ENCODE measurements at places on chromosomes 3 and 15. TPM values are rescaled to one million over a fixed set of nuclear protein-coding genes. Genes with fewer than 3 reads are reported as not detected.
A peak's percentile ranks its signal among the peaks of the same experiment; 100 is the strongest.

- H3K27me3 ChIP-seq: no peaks in the 10 kb centered on the region
- H3K27ac ChIP-seq: no peak overlapping the region
- H3K4me1 ChIP-seq: peaks cover 25% of the 10 kb centered on the region
- H3K36me3 ChIP-seq: peaks cover 6% of the 10 kb centered on the region
- H3K4me3 ChIP-seq: no peak overlapping the region
Measured at GRCh38 chr3:71564361-71564760, 19.2 kb downstream of the FOXP1 start.

DNA sequence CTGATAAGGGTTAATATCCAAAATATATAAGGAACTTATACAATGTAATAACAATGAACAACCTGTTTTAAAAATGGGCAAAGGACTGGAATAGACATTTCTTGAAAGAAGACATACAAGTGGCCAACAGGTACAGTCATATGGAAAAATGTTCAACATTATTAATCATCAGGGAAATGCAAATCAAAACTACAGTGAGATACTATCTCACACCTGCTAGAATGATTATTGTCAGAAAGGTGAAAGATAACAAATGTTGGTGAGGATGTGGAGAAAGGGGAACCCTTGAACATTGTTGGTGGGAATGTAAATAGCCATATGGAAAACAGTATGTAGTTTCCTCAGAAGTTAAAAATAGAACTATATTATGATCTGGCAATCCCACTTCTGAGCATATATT lies 20.4 kb downstream of the GOLM2 start:
- no peaks in the 10 kb centered on the region for H3K27me3 ChIP-seq
- DNase-seq: no peak
- no peaks in the 10 kb centered on the region for H3K36me3 ChIP-seq
- H3K4me1 ChIP-seq: peaks cover 18% of the 10 kb centered on the region

GRCh38 chr15:85762039-85762755 lies 32.5 kb downstream of the KLHL25 start:
- DNase-seq: no peak
- no peak overlapping the region for H3K27ac ChIP-seq
- H3K36me3 ChIP-seq: no peaks in the 10 kb centered on the region
- no peaks in the 10 kb centered on the region for H3K27me3 ChIP-seq
- no peaks in the 10 kb centered on the region for H3K4me1 ChIP-seq

DNA sequence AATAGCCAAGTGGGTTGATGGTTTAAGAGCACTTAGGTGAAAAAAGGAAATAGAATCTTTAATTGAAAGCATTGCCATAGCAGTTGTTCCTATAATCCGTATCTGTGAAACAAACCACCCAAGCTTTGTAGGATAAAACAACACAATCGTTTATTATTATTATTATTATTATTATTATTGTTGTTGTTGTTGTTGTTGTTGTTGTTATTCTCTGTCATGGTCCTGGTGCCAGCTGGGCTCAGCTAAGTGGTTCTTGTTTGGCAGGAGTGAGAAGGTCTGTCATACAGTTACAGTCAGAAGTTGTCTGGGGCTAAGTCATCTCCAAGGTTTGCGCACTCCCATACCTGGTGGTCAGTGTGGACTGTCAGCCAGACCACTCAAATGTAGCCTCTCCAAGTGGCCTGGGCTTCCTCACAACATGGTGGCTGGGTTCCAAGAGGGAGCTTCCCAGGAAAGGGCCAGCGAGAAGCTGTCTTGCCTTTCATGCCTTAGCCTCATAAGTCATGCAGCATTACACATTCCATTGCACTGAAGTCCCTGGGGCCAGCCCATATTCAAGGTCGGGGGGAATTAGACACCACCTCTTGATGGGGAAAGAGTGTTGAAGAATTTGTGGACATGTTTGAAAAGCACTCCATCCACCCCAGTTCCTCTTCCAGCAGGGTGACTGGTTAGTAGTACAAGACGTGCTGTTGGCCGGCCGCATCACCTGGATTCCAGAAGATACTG lies 54.3 kb upstream of the FGD5 start:
- no peak overlapping the region for H3K4me3 ChIP-seq
- H3K4me1 ChIP-seq: peaks cover 6% of the 10 kb centered on the region
- no peaks in the 10 kb centered on the region for H3K36me3 ChIP-seq
- no peak overlapping the region for H3K27ac ChIP-seq

Gene DBR1
- 21.8 TPM for total RNA-seq

DNA sequence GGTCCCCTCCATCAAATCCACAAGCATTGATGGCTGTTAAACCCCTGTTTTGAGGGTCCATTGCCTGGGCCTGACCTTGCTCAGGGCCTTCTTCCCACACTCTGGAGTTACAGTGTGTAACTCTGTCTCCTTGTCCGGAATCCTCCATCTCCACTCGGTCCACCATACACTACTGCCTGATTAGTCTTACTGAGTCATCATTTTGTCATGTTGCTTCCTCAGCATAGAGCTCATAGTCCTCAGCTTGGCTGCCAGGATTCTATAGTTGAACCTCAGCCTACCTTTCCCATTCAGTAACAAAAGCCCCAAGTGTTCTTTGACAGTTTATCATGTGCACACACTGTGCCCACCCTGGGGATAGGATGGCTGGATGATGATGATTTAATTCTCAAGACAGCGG lies 113.0 kb downstream of the PDE8A start:
- no peak overlapping the region for H3K27ac ChIP-seq
- DNase-seq: no peak
- no peak overlapping the region for H3K4me3 ChIP-seq
- H3K4me1 ChIP-seq: no peaks in the 10 kb centered on the region
- H3K27me3 ChIP-seq: no peaks in the 10 kb centered on the region

GRCh38 chr3:192917028-192917403 lies 640 bp downstream of the MB21D2 start:
- peaks cover 44% of the 10 kb centered on the region for H3K4me1 ChIP-seq
- peaks cover 55% of the 10 kb centered on the region for H3K27me3 ChIP-seq

Gene STRIT1
- not detected for total RNA-seq

Gene HHATL
- total RNA-seq: not detected

Gene EPB42
- total RNA-seq: not detected

Gene DLEC1
- 0.26 TPM for total RNA-seq

DNA sequence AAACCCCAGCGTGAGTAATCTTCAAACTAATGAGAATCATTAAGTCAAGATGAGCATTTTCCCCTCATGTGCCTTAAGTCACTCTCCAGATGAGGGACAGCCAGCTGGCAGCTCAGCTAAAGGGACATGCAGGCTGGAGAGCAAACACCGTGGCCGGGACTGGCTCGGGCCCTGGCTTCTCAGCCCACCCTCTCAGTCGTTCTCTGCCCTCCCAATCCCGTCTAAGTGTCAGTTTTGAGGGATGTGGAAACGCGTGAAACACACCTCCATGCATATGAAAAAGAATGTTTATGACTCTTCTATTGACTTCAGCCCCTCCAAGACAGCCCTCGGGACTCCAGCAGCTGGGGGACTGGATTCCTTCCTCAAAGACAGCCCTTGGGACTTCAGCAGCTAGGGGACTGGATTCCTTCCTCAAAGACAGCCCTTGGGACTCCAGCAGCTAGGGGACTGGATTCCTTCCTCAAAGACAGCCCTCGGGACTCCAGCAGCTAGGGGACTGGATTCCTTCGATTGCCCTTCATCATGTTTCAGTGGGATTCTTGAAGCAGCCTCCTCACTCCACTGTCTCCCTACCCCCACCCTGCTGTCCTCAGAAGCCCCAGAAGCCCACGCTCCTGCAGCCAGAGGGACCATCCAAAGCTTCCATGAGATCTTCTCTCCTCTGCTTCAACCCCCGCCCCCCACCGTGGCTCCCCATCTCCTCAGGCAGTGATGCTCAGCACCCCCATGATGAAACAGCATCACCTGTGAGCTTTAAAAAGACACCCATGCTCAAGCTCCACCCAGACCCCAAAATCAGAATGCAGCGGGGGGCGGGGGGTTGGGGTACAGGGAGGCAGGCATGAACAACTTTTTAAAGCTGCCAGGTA lies 228.9 kb downstream of the XXYLT1 start:
- H3K27ac ChIP-seq: no peak overlapping the region
- H3K36me3 ChIP-seq: no peaks in the 10 kb centered on the region
- H3K27me3 ChIP-seq: peaks cover 9% of the 10 kb centered on the region
- no peak for DNase-seq
- H3K4me1 ChIP-seq: no peaks in the 10 kb centered on the region
- no peak overlapping the region for H3K4me3 ChIP-seq

- H3K27ac ChIP-seq: no peak overlapping the region
- no peaks in the 10 kb centered on the region for H3K27me3 ChIP-seq
- H3K4me3 ChIP-seq: no peak overlapping the region
- no peak for DNase-seq
- H3K36me3 ChIP-seq: peaks cover 33% of the 10 kb centered on the region
Measured at GRCh38 chr3:14135581-14135980, 10.7 kb downstream of the TMEM43 start.

GRCh38 chr3:15064299-15064834 lies 748 bp downstream of the MRPS25 start:
- peak overlapping the region; percentile 96 for H3K4me3 ChIP-seq
- peak overlapping the region; percentile 98 for H3K27ac ChIP-seq
- H3K4me1 ChIP-seq: peaks cover 29% of the 10 kb centered on the region
- DNase-seq: peak; percentile 33
- no peaks in the 10 kb centered on the region for H3K27me3 ChIP-seq

Gene KBTBD13
- not detected for total RNA-seq

Gene UBAP1L
- total RNA-seq: 4.2 TPM

GRCh38 chr15:94587113-94587512 lies 355.8 kb downstream of the MCTP2 start:
- no peaks in the 10 kb centered on the region for H3K36me3 ChIP-seq
- peaks cover 25% of the 10 kb centered on the region for H3K4me1 ChIP-seq
- peaks cover 70% of the 10 kb centered on the region for H3K27me3 ChIP-seq
- H3K27ac ChIP-seq: no peak overlapping the region
- H3K4me3 ChIP-seq: no peak overlapping the region

Gene NANOGP8
- total RNA-seq: not detected

Gene RARB
- total RNA-seq: not detected
